H54 (cell line): ENCODE measurements at places on chromosomes 1 and 21.

DNA sequence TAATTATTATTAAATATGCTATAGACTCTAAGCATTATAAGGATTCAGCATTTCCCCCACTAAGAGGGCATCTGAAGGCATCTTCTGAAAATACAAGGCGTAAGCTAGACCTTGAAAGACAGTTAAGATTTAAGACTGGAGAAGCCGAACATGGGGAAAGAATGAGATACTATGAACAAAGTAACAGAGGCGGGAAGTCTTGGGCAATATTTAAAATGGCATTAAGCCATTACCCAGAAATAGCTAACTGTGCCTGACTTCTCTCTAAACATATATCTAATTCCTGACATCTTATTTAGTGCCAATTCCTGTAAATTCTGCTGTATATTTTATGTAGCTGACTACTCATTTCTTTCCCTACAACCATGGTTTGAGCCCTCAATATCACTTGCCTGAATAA, 20.9 kb downstream of the DPH5 start:
- no peak for DNase-seq

GRCh38 chr1:205568469-205569361, 63.1 kb downstream of the ELK4 start:
- no peak for DNase-seq

- DNase-seq, result no peak
Measured at GRCh38 chr1:30526652-30527345, 196.6 kb downstream of the MATN1 start.

- no peak for DNase-seq
Measured at GRCh38 chr1:100499194-100499811, 38.6 kb upstream of the GPR88 start.

DNA sequence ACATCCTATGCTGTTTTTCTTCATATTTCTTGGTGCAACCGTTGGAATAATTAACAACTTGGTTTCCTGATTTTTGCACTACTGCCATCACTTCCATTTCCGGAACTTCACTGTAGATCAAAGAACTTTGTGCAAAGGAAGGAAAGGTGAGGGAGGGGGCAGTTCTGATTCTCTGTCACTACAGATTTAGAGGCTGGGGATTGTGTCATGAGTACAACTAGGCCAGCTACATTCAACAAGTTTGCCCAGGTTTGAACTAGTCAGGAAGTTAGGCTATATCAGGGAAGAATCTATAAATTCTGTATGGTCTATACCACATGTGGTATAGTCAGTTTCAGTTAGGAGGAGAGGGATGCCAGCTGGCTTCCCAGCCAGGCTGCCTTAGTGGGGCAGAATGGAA, 84.2 kb downstream of the RGL1 start:
- no peak for DNase-seq

GRCh38 chr1:60589046-60589748, 493.2 kb upstream of the NFIA start:
- no peak for DNase-seq
